ENCODE measurements at places on chromosomes 2 and 18.

GRCh38 chr18:77046409-77046808 lies 86.2 kb downstream of the MBP start:
- DNase-seq: no peak

DNA sequence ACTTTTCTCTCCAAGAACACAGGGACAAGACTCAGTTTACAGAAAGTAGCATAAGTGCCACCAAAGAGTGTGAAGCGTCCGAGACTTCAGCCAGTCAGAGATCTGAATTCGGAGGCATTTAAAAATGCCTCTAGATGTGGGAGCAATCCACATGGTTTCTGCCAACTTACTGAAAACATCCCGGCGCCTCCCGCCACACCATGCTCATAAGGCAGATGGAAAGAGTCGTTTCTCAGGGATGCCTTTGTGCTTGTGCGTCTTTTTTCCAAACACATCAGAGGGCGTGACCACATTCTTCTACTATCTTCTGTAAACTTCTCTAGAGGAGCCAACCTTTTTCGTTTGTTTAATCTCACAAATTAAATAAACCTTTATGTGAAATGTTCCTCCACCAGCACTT lies 88.7 kb downstream of the NRP2 start:
- DNase-seq: no peak

DNA sequence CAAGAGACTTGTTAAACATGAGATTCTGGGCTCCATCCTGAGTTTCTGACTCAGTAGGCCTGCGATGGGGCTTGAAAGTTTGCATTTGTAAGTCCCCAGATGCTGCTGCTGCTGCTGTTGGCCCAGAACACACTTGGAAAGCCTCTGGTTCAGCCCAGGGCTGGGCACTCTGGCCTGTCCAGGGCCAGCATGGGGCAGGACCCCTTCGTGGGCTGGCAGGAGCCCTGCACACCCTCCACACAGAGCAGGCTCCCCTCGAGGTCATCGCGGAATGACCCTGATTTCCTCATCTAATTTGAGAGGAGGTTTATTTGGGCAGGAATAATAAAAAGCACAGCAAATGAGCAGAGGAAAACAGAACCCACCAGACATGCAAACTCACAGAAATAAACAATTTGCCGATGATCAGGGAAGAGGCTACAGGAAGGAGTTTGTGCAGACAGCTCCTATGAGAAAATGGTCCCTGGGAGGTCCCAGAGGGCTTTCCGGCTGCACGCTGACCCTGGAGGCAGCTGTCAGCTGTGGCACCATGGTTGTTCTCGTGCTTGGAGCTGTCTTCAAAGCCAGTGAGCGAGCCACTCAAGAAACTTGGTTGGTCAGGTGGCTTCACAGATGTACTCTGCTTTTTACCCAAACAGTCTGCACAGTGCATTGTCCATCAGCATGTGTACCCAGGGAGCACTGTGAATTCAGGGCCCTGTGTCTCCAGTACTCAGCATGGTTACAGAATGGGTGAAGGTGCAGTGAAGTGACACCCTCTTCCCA lies 119.3 kb downstream of the GLI2 start:
- no peak for DNase-seq

DNA sequence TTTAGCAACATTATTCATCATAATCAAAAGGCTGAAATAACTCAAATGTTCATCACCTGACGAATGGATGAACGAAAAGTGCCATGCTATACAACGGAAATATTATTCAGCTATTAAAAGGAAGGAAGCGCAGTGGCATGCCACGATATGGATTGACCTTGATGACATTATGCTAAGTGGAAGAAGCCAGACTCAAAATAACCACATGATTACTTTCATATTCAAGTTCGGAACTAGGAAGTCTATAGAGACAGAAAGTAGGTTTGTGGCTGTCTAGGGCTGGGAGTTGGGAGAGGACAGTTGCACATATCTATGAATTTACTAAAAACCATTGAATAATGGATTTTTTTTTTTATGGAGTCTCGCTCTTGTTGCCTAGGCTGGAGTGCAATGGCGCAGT lies 13.4 kb upstream of the PDIA6 start:
- DNase-seq: no peak

GRCh38 chr2:68918497-68918896 lies 34.2 kb downstream of the GKN2 start:
- DNase-seq: no peak

DNA sequence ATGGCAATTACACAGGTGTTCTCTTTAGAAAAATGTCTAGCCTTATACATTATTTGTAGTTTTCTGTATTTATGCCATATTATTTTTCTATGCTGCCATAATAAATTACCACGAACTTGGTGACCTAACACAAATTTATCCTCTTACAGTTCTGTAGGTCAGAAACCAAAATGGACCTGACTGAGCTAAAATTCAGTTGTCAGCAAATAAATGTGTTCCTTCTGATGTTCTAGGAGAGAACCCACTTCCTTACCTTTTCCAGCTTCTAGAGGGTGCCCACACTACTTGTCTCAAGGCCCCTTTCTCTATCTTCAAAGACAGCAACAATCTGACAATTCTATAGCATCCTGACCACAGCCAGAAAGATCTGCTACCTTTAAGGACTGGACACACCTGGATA lies 153.5 kb downstream of the NBAS start:
- DNase-seq: no peak

DNA sequence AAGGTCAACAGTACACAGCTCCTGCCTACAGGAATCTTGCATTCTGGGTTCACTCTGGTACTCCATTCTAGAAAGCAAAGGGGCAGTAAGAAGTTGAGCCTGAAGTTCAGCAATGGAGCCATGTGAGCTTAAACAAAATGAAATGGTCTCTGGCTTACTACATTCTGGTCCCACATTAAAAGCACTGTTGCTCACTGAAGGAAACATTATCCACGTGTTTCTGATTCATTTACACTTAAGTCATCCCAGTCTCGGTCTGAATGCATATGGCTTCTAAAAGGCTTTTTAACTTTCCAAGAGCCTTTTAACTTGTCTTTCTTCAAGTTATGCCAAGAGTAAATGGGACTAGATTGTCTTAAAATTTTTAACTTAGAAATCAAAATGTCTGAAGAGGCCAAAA lies 177.8 kb downstream of the LNPK start:
- DNase-seq: no peak

GRCh38 chr18:47248604-47249313 lies 2.7 kb downstream of the SKOR2 start:
- DNase-seq: no peak

- DNase-seq: peak; percentile 20
These were observed at the start of gene ERICH2 for GRCh38 chr2:170770008-170770605. ERICH2 (plus strand) TSS chr2:170770378; CDS start chr2:170770682, 304 bp downstream.

GRCh38 chr2:71190656-71191569 lies 36.0 kb downstream of the PAIP2B start:
- no peak for DNase-seq

GRCh38 chr2:179331061-179331460 lies 66.4 kb upstream of the SESTD1 start:
- no peak for DNase-seq

- DNase-seq: no peak
These were observed 58.6 kb downstream of the CERS6 start for GRCh38 chr2:168514692-168515091.

- no peak for DNase-seq
These were observed 59.6 kb downstream of the MYT1L start for GRCh38 chr2:2271469-2271941.
